ENCODE measurements at places on chromosomes 6 and 20. TPM values are rescaled to one million over a fixed set of nuclear protein-coding genes. Genes with fewer than 3 reads are reported as not detected.

DNA sequence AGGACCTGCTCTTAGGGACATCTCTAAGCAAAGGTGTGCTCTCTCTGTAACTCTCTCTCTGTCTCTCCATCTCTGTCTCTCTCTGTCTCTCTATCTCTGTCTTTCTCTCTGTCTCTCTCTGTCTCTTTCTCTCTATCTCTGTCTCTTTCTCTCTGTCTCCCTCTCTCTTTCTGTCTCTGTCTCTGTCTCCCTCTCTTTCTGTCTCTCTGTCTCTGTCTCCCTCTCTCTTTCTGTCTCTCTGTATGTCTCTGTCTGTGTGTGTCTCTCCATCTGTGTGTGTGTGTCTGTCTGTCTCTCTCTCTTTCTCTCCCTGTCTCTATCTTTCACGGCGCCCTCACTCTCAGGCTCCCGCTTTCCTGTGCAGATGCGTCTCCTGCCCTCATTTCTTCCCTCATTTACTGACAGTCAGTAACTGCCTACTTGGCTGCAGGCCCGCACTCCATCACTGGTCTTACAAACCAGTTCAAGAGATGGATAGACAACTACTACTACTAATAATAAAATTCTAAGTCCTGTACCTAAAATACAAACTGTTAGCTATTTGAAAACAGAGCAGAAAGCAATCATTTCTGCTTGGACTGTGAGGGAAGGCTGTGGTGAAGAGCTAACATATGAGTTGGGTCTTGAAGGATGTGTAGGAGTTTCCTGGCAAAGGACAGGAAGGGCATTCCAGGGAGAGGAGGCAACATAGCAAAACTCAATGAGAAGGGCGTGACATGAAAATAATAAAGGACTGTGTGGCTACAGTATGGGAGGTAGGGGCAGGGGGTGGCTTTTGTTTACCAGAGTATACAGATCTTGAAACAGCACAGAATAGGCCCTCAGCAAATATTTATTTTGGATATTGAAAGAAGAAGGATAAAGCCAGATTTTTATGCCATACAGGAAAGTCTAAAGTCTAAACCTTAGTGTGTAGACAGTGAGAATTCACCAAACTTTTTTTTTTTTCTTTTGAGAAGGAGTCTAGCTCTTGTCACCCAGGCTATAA is 67.8 kb upstream of the TAB2 start:
- DNase-seq = no peak

DNA sequence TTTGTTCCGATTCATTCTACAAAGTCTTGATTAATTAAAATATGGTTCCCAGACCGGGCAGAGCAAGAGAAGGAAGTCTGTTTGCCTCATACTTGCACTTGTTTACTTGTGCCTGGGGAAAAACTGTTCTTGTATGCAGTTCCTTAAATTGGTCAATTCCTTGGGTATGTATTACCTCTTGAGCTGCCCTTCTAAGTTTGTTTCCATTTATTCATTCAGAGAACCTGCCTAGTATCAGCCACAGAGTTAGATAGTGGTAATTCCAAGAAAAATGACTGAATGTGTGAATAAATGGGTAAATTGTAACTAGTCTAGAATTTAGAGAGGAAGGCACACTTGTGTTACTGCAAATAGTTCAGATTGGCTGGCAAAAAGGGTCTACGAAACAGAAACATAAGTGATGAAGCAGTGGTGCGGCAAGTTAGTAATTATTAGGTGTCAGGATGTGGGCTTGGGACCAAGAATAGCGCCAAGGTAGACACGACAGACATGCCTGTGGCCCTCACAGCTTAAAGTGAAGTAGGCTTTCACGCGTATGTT is 525 bp upstream of the MAK start:
- no peak for DNase-seq

- peak; percentile 88 for DNase-seq
Measured at GRCh38 chr20:45611054-45611453, 18.5 kb upstream of the WFDC10A start.

- DNase-seq = peak; percentile 38
Measured at GRCh38 chr6:134515986-134516385, 198.1 kb upstream of the SGK1 start.

- DNase-seq = no peak
Measured at GRCh38 chr6:31717499-31718222, 2.5 kb downstream of the LY6G6D start.

GRCh38 chr6:26053992-26054780 is 33.0 kb upstream of the HFE start:
- DNase-seq = peak; percentile 50

GRCh38 chr20:46006022-46006705 is 2.5 kb upstream of the MMP9 start:
- DNase-seq = no peak

DNA sequence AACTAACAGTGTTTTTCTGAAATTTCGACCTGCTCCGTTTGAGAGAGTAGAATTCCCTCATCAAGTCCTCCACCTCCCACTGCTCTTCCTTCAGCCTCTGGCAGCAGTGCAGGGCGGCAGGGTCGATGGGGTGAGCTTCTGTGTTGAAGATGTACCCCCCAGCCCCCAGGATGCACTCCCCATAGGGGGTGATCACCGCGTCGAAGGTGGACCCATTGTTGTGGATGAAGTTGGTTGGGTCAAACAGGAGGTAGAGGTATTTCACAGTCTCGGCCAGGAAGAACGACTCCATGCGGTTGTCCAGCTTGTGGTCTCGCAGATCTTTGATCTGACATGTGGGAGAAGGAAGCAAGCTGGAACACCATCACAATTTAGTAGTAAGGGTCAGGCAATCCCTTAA is 23.0 kb upstream of the TRPC4AP start:
- no peak for DNase-seq

DNA sequence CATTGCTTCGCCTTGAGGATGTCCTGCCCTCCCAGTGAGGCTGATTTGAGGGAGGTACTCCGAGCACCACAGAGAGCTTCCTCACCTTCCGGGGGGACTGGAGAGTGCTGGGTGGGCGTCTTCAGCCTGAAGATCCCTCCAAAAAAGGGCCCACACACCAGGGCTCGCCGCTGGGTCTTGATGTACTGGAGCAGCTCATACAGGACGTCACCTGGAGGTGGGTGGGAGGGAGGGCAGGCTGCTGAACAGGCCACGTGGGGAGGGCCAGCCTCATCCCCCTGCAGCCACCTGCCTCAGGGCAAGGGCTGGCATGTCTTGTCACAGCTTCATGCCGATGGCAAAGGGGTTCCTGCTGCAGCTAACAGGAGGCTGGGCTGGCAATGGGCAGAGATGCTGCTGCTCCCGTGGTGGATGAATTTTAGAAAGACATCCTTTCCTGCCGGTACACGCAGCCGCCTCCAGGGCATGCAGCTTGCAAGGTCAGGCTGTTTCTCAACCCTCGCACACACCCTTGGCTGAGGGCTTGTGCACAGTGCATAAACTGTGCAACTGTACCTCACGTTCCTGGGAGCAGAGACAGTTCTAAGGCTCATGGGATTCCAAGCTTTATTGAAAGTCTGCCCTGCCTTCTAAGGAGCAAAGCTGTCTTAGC is 14.0 kb downstream of the ETV7 start:
- peak; percentile 45 for DNase-seq

- peak; percentile 78 for DNase-seq
Measured at GRCh38 chr6:35500782-35501181, 3.9 kb upstream of the TEAD3 start.

DNA sequence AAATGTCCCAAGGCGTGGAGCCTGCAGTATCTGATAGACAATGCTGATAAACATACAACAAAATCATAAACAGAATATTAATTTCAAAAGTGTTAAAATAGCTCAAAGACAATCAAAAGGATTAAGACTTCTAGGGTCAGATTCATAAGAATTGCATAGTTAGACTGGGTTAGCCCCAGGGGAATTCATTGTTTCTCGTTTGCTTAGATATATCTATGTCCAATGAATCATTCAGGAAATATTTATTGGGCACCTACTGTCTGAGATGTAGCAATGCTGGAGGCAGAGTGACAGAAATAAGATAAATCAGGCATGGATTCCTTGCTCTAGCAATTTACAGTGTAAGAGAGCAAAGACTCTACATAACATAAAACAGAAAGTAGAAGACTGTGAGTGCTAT is 124.4 kb upstream of the PRL start:
- peak; percentile 32 for DNase-seq

GRCh38 chr6:63537201-63537958 is 34.9 kb upstream of the LOC128125822 start:
- peak; percentile 26 for DNase-seq

DNA sequence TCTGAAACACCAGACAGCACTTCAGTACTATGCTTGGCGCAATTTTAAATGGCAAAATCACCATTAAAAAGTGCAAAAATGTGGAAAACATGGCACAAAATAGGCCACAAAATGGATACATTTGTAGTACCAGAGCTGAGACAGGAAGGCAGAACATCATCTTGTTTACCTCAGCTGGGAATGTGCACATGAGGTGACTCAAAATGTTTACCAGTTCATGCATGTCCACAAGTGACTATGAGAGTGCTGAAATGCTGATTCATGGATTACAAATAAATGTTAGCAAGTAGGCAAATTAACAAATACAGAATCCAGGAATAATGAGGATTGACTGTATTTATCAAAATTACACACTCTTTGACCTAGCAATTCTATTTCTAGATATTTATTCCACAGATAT is 201.6 kb downstream of the ISM1 start:
- DNase-seq = peak; percentile 21

- no peak for DNase-seq
Measured at GRCh38 chr6:54754406-54754805, 92.2 kb upstream of the FAM83B start.

DNA sequence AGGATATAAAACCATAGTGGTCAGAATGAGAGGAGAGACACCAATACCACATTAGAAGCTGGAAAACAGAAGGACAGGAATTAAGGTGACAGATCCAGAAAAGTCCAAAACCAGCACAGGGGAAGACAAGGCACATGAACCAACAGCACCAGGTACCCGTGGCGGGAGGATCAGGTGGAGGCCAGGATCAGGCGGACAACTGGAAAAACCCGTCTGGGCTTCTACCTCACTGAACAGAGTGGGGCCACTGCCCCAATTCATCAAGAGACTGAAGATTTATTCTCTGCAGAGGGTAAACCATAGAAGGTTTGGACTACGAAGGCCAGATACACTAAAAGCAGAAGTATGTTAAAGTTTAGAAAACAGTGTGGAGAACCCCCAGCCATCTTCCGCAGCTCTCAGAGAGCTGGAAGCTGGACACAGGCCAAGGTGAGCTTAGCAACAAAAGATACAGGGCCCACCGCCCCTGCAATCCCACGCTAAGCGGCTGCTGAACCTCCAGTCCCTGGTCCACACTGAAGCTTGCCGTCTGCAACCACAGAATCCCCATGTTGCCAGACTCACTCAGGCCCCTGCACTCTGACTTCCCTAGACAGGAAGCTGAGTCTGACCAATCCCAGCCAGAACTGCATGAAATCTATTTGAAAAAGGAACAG is 29.9 kb downstream of the ABHD12 start:
- peak; percentile 25 for DNase-seq

DNA sequence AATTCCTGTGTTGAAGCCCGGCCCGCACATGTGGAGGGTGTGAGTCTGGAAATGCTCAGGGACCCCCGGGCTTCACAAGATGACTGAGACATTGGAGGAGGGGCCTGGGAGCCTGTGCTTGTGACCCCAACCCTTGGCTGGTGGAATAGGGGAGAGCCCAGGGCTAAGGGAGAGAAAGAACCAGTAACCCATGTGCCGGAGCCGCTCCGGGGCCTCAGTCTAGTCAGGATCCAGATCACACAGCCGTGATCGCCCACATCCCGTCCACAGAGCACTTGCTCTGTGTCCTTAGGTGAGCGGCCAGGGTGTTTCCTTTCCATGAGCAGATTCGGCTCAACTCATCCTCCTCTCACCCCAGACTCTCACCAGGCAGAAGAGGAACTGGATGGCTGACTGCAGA is 152.3 kb upstream of the RPS6KA2 start:
- DNase-seq = no peak

DNA sequence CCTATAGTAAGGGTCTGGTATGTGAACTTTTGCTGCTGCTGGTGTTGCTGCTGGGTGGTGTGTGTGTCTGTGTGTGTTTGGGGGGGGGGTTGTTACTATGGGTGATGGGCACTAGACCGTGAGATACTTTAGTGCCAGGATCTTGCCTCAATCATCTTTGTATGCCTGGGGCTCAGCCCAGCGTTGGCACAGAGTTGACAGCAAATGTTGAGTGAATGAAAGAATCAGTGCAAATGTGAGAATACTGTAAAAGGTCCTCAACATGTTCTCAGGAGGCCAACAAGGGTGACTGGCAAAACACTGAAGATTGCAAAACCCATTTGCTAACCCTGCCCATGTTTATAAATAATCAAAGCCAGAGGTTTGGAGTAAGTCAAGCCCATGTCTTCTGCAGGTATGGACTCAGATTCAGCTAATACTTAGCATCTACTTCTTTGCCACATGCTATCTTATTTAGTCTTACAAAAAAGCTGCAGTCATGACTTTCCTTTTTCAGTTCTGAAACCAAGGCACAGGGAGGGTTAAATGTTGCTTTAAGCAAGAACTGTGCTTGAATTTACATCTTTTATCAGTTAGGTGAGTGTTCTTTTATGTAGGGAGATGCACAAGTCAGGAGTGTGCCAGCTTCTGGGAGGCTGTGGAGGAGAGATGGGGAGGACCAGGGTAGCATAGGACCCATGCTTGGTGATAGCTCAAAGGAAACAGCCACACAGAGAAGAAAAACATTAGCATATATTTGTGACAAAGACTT is 125.3 kb upstream of the SPACA1 start:
- DNase-seq = no peak

GRCh38 chr6:43891072-43891870 is 121.3 kb downstream of the VEGFA start:
- no peak for DNase-seq

DNA sequence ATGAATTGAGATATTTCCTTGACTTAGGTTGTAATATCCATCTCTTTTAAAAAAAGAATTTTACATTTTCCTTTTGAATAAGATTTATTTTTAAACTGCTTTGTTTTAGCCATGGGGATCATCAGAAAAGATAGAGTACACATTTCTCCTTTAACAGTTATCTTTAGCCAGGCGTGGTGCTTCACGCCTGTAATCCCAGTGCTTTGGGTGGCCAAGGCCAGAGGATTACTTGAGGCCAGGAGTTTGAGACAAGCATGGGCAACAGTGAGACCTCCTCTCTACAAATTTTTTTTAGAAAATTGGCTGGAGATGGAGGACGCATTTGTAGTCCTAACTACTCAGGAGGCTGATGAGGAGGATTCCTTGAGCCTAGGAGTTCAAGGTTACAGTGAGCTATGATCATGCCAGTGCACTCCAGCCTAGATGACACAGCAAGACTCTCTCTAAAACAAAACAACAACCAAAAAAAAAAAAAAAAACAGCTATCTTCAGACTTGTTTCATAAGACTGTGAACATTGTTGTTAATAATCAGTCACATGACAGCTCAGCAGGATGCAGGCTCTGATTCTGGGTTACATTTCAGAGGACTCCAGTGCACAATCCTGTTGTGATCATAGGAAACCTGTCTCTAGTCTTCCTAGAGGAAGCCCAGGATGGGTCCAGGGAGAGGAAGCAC is 2.0 kb upstream of the SLC17A3 start:
- no peak for DNase-seq

The MLN gene
- polyA plus RNA-seq = not detected

The KIFC1 gene
- 4.0 TPM for polyA plus RNA-seq

The FOXQ1 gene
- not detected for polyA plus RNA-seq

The MACROD2 gene
- polyA plus RNA-seq = 2.2 TPM

The TREML1 gene
- not detected for polyA plus RNA-seq

The PEX3 gene
- 32.8 TPM for polyA plus RNA-seq

The ELOVL2 gene
- polyA plus RNA-seq = 0.42 TPM

The CTAGE9 gene
- not detected for polyA plus RNA-seq

The GNAS-AS1 gene
- polyA plus RNA-seq = 1.0 TPM
